ENCODE measurements at places on chromosomes 2 and 18. TPM values are rescaled to one million over a fixed set of nuclear protein-coding genes. Genes with fewer than 3 reads are reported as not detected.

DNA sequence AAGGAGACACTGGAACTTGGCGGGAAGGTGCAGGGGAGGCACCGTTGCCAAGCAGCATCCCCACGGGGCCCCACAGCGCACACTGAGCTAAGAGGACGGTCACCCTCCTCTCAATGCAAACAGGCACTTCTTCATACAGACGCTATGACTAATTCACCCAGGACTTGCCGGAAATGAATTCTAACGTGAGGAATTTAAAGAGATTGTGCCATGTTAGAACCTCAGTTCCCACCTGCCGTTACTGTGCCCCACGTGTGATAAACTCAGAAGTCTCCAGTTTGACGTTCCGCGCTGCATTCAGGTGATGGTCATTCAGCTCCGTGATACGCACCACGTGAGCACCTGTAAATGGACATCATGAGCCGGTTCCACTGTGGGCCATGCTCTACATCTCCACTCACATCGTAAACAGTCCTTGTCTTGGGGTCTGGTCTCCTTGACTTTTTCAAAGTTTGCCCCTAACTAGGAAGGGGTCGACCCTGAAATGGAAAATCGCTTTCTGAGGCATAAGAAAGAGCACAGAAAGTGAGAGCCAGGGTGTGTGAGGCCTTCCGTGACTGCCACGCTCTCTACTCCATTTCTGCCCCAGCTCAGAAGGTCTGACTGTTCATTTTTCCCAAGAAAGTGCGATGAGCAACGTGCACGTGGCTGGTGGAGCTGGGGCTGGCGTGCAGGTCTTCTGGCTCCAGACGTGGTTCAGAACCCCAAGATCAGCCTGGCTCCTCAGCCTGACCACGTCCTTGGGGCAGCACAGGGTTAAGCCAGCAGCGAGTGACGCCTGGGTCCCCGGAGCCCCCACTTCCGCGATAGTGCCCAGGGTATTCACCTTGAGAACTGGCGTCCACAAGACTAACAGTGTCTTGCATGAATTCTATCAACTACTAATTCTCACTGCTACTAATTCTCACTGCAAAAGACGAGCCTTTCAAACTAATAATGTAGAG is 35.1 kb downstream of the TMEM18 start:
- DNase-seq = no peak

- no peak for DNase-seq
Measured at GRCh38 chr2:96491860-96492497, 13.2 kb downstream of the NEURL3 start.

DNA sequence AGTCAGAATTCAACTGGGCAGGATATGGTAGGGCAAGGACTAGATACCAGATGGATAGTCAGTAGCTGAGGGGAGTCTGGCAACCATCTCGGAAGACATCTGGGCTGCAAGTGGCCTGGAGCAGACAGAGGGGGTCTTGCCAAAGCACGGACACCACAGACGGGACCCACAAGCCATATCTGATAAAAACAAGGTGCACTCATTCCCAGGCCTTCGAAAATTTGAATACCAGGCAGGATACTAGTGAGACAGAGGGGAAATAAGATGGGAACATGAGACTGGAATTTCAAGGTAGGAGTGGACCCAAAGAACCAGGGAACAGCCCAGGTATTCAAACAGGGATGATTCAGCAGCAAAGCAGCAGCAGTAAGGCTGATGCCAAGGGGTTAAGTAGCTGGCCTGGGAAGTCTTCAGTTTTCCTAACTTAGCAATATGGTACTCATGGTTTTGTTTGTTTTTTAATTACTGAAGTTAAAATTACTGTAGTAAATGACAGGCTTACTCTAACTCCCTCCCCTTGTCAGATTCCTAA is 144.9 kb upstream of the NCKAP5 start:
- DNase-seq = no peak

DNA sequence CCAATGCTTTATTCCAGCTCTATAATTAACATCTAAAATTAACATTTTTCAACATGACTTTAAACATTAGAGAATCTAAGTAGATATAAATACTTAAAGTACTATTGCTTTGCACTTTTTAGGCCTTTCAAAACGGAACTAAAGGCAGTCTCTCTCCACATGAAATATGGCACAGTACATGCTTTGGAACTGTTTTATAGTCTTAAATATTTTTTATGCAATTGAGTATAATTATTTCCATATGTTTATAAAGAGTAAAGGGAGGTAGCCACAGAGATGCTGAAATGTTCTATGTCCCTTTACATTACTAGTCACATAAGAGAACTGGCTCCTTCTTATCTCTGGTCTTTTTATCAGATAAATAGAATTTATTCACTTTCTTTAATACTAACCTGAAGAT is 674.0 kb downstream of the PLCL1 start:
- no peak for DNase-seq

DNA sequence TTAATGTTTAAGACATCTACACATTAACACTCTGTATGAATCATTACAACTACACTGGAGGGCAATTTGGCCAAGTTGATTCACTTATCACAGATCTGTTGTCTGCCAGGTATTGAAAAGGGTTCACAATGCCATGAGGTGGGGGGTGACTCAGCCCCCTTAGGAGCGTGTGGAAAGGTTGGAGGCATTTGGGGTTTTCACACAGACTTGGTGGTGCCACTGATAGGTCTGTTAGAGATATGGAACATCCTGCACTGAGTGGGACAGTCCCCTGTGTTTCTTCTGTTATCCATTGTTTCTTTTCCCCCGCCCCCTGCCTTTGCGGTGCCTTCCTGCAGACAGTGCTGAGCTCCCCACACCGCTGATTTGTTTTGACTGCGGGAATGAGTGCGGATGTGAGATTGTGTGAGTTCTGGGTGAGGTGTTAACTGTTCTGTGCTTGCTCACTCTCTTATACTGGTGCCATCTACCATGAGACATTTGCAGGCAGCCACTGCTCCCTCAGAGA is 9.3 kb upstream of the TSN start:
- no peak for DNase-seq

DNA sequence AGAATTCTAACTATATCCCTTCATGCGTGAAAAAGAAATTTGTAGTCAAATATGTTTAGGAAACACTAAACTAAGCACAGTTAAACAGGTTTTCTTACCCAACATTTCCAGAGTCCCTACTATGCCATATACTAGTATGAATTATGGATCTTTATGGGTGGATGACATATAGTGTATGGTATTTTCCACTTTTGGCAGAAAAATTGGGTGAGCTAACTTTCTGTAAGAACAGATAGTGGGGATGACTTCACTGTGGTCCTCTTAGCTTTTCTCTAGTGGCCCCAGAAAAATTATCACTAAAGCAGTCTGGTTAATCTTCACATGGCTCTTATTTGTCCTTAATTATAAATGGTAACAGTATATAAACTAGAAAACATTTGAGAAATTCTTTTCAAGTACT is 240.0 kb upstream of the GULP1 start:
- no peak for DNase-seq

DNA sequence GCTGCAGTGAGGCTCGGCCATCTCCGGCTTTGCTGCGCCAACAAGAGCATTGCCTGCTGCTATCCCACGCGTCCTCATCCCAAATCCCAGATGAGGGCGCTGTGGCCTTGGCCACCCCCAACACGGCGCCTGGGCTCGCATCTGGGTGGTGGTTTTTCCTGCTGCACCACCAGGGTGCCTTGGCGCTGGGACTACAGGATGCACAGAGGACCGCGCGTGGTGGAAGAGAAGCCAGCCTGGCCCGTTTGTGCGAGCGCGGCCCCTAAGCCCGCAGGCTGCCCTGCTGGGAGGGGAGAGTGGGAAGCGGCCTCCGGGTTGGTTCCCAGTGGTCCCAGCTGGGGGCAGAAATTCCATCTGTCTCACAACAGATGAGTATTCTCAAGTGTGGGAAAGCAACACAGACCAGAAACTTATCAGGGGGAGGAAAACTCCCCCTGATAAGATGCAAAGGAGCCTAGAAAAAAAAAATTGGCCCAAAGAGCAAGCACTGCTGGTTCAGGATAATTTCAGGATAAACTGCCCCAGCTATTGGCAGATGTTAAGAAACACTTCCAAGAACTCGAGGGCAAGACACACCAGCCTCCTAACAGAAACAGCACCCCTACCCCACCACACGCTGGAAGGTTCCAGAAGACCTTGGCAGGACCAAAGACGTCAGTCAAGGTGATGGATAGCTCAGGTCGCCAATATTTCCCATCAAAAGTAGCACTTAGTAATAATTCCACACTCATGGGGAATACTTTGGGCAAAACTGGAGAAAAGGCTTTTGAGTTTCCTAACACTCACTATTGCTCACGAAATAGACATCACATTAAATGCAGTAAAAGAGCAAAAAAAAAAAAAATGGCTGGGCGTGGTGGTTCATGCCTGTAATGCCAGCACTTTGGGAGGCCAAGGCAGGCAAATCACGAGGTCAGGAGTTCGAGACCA is 152.1 kb downstream of the PXDN start:
- peak; percentile 85 for DNase-seq

DNA sequence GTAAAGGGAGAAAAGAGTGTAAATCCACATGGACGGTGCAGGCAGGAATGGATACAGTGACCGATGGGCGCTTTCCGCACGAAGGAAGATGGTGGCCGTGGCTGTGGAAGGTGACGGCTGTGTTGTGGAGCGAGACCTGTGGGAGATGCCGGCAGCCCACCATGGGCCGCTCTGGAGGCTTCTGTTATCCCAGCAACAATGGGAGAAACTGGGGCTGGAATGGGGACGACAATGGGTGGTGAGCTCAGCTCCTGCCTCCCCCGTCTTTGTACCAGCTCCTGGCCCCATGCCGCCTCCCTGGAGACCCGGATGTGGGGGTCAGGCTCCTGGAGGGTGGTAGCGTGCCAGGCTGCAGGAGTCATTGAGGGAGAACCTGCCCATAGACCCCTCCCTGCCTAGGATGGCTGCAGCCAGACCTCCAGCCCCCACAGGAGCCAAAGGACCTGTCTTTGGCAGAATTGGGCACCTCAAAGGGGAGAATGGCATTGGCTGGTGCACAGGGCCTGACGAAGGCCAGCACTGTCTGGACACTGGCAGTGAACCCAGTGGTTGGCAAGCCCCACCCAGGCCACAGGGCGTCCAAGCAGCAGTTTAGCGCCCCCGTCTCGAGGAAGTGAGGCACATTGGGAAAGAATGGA is 72.6 kb downstream of the SLC66A2 start:
- peak; percentile 52 for DNase-seq

DNA sequence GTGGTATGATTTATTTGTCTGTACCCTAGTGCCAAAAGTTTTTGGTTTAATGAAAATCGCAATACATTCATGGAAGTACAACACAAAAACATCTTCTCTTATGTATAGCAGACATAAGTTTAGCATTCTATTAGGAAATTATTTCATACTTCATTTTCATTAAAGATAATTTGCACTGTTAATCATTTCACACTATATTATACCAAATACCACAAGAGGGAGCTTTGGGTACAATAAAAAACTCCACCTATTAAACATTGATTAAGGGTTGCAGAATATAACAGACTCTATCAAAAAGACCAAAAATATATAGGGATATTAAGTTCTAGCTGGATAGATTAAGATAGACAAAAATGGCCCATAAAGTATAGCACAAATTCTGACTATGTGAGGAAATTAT is 79.0 kb downstream of the SLC66A3 start:
- DNase-seq = no peak

MC5R gene
- total RNA-seq = not detected

GLI2 gene
- total RNA-seq = 4.7 TPM

- no peak for DNase-seq
Measured at GRCh38 chr2:127052771-127053691, 53.9 kb downstream of the BIN1 start.

NCKAP1 gene
- total RNA-seq = 117 TPM

UGT1A3 gene
- total RNA-seq = not detected

- DNase-seq = no peak
Measured at GRCh38 chr2:180000434-180000833, 6.7 kb downstream of the CWC22 start.

KCNIP3 gene
- total RNA-seq = 3.0 TPM

- peak; percentile 40 for DNase-seq
Measured at GRCh38 chr2:232886176-232886575, 16.1 kb downstream of the SNORC start.

GRCh38 chr18:50410894-50411293 is 36.0 kb downstream of the SKA1 start:
- DNase-seq = no peak

- DNase-seq = no peak
Measured at GRCh38 chr2:125004106-125004800, 979.2 kb downstream of the CNTNAP5 start.

DNA sequence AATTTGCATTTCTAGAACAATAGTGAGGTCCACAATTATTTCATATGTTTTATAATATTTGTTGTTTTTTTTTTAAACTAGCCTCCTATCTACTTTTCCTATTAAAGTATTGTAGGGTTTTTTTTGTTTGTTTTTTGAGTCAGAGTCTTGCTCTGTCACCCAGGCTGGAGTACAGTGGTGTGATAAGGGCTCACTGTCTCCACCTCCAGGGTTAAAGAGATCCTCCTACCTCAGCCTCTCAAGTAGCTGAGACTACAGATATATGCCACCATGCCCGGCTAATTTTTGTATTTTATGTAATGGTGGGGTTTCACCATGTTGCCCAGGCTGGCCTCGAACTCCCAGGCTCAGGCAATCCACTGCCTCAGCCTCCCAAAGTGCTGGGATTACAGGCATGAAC is 122.5 kb downstream of the SLC39A10 start:
- DNase-seq = no peak

UGT1A1 gene
- total RNA-seq = not detected

DNA sequence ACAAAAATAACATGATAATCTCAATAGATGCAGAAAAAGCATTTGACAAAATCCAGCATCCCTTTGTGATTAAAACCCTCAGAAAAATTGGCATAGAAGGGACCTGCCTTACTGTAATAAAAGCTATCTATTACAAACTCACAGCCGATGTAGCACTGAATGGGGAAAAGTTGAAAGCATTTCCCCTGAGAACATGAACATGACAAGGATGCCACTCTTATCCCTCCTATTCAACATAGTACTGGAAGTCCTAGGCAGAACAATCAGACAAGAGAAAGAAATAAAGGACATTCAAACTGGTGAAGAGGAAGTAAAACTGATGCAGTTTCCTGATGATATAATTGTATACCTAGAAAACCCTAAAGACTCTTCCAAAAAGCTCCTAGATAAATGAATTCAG is 368.7 kb downstream of the RIT2 start:
- DNase-seq = no peak

MOCOS gene
- total RNA-seq = 5.0 TPM

MROH2A gene
- total RNA-seq = not detected

- DNase-seq = no peak
Measured at GRCh38 chr2:188598551-188598950, 306.9 kb downstream of the GULP1 start.

PRKAG3 gene
- not detected for total RNA-seq

CYRIA gene
- 24.2 TPM for total RNA-seq

MC4R gene
- total RNA-seq = not detected

DNA sequence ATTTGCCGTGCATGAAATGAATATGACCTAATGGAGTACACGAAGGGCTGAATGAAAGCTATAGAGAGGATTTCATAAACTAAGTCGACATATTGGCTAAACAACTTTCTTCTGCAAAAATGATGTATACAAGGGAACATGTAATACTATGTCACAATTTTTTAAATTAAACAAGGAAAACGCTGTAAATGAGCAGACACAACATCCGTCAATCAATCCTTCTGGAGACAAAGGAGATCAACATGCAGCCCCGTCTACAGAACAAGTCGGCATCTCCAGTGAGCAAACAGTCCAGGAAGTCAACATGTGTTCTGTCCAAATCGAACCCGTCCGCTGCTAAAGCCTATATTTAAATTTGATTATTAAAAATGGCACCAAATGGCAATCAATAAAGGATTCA is 180.8 kb downstream of the TCF4 start:
- DNase-seq = no peak
